ENCODE measurements at places on chromosomes 11 and 22.
A peak's percentile ranks its signal among the peaks of the same experiment; 100 is the strongest.

DNA sequence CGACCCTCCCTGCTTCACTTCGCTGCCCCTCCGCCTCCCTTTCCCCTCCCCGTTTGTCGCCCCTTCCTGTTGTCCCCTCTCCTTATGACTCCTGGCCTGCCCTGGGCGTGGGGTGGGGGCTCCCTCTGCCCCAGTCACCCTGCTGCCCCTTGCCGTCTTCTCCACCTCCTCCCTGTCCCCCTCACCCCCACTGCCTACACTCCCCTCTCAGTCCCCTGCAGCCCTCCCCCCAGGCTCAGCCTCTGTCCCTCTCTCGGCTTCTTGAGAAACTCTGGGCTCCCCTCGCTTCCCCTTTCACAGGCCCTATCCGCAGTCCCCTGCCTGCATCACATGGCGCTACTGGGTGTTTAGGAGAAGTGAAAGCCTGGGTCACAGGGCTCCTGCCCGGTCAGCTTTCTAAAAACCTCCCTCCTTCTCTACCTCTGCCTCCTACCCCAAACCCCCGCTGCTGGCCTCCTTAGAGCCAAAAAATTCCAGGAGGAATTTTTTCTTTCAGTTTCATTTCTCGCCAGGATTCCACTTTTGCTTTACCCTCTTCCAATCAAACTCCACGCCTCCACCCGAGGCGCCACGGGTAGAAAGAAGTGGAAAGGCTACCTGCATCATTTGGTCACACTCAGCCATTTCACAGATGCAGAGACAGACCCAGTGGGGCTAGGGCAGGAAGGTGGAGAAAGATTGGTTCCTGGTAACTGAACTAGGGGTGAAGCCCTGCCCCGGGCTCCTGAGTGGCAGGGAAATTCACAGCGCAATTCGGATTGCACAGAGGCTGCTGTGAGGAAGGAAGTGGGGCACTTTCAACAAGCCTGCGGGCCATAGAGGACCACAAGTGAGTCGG lies at the start of gene SLC15A3:
Gene SLC15A3, minus strand, starts transcription at position 273 of the 838 bp plus-strand sequence. CDS start 625 bp downstream, outside the sequence.
- no peak for DNase-seq

- DNase-seq = no peak
These were observed 11.7 kb upstream of the MPEG1 start for GRCh38 chr11:59224351-59224928.

GRCh38 chr22:37999640-38000272 lies 15.4 kb upstream of the SOX10 start:
- no peak for DNase-seq

GRCh38 chr11:33622806-33623205 lies 77.8 kb downstream of the C11orf91 start:
- no peak for DNase-seq

- DNase-seq = no peak
These were observed 486.8 kb downstream of the NTM start for GRCh38 chr11:131857246-131857645.

DNA sequence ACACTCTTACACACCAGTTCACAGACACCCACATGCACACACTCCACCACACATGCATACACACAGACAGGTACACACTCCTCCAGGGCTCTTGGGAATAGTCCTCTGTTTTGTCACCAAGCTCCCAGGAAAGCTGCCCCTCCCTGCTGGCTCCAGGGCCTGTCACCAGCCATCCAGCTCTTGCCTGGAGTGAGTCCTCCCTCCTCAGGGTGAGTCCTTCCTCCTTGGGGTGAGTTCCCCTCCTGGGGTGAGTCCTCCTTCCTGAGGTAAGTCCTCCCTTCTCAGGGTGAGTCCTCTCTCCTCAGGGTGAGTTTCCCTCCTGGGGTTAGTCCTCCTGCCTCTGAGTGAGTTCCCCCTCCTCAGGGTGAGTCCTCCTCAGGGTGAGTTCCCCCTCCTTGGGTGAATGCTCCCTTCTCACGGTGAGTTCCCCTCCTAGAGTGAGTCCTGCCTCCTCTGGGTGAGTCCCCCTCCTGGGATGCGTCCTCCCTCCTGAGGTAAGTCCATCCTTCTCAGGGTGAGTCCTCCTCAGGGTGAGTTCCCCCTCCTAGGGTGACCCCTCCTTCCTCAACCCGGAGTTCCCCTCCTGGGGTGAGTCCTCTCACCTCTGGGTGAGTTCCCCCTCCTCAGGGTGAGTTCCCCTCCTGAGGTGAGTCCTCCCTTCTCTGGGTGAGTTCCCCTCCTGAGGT lies 100.6 kb upstream of the FGF3 start:
- no peak for DNase-seq

- DNase-seq = peak; percentile 1
These were observed 57.9 kb downstream of the TRIM29 start for GRCh38 chr11:120079750-120080610.

DNA sequence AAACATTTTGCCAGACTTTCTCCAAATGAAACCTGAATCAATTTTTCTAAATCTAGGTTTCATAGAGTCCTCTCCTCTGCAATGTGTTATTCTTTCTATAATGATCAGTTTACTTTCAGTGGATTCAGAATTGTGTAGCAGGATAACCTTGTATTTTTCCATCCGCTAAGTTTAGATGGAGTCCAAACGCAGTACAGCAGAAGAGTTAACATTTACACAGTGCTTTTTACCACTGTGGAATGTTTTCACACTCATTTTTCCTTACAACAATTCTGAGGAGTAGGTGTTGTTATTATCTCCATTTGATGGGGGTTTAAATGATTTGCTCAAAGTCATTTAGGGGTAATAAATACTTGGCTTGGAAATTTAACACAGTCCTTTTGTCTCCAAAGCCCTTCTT lies 9.6 kb downstream of the RAG1 start:
- DNase-seq = no peak

All from stimulated activated CD8-positive, alpha-beta memory T cell treated with anti-CD3 and anti-CD28 coated beads, Interleukin-4, amount 100 ng/mL, for 24 hours (primary cell).